ENCODE measurements at places on chromosomes 12 and 14.

GRCh38 chr12:106975993-106976658 lies 10.8 kb downstream of the MTERF2 start:
- DNase-seq, result no peak

DNA sequence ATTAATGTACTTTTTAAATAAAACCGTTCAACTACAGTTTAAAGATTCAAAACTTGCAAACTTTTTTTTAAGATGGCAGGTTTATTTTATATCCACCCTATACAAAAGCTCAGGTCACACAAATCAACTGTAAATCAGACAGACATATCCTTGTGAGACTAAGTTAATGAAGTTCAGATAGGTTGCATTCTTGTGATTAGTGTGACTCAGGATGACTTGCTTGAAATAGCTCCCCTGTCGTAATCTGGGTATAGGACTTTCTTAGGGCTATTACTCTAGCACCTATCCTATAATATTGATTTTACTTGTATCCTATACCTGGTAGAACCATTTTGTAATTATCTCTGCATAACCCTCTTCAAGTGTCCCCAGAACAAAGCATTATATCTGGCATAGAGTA lies 9.5 kb upstream of the PRKD1 start:
- DNase-seq, result no peak

- DNase-seq, result no peak
Observed at GRCh38 chr12:130591736-130592135, 124.4 kb downstream of the RIMBP2 start.

DNA sequence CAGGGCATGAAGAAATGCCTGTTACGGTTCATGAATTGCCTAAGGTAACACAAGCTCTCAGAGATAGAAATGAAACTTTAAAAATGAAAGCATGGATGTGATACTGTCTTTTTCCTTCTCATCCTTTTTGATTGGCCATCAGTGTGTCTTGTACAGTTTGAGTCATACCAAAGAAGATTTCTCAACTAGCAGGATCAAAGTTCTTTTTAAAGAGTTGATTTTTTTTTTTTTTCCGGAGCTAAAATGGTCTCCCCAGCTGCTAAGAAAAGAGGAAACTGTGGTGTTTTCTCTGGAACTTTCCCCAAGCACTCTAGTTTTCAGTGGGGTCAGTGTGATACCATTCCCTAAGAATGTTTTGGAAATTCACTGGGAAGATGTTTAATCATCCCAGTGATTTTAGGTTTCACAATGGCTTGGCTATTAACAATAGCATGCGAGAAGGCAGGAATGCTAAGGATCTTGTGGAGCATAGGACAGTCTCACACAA lies 105.0 kb downstream of the ETNK1 start:
- no peak for DNase-seq

- no peak for DNase-seq
Observed at GRCh38 chr14:34213332-34213731, 248.7 kb downstream of the SPTSSA start.

- DNase-seq, result no peak
Observed at GRCh38 chr12:47939009-47939601, 24.3 kb upstream of the TMEM106C start.

- no peak for DNase-seq
Observed at GRCh38 chr12:116534311-116535121, 24.7 kb upstream of the MAP1LC3B2 start.

- DNase-seq, result no peak
Observed at GRCh38 chr12:131371401-131372170, 339.3 kb upstream of the SFSWAP start.

GRCh38 chr14:52455291-52456088 lies 96.8 kb downstream of the TXNDC16 start:
- DNase-seq, result no peak

GRCh38 chr12:66662729-66663128 lies 16.1 kb downstream of the GRIP1 start:
- DNase-seq, result no peak

- DNase-seq, result no peak
Observed at GRCh38 chr12:62792236-62792870, 142.6 kb downstream of the PPM1H start.

DNA sequence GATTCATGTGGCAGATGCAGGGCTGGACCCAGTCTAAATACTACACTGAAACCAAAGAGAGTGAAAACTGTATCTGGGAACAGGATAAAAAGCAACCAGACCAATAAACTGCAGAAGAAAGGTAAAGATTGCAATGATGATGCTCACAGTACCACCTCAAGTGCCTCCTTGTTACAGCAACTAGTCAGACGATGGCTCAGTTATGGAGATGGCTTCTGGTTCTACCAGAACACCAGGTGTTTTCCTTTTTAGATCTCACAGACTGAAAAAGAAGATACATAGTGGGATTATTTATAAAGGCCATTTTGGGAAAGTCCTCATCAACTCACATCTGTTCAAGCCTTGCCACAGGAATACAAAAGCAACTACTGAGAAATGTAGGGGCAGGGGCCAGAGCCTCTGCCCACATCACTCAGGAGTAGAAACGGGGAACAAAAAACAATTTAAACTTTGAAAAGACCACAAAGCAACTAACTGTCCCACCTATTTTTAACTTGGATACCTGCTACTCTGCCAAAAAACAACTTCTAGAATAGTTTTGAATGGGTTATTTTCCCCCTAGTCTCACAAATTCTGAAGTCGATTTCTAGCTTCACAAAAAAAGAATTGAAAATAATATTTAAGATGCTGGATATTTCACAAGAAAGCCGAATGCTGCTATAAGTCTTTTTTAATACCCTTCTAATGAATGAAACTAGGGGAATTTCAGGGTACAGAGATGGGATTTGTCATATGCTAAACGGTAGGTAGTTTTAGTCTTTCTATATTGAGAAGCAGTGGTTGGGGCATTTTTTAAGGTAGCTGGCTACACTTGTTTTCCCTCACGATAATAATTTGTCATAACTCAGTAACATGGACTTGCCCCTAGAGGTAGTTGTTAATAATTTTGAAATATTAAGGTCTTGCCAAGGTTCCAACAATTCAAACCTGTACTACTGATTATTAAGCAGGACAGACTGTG lies 197.2 kb upstream of the TMPO start:
- no peak for DNase-seq

- DNase-seq, result no peak
Observed at GRCh38 chr12:119302451-119303080, 32.0 kb upstream of the CCDC60 start.

GRCh38 chr12:52506858-52507715 lies 13.1 kb downstream of the KRT5 start:
- DNase-seq, result no peak

GRCh38 chr12:24724814-24725213 lies 224.1 kb downstream of the BCAT1 start:
- no peak for DNase-seq

GRCh38 chr14:61470261-61470960 lies 149.0 kb downstream of the PRKCH start:
- no peak for DNase-seq

GRCh38 chr14:74302152-74302628 lies 544 bp downstream of the ABCD4 start:
- DNase-seq, result no peak

- no peak for DNase-seq
Observed at GRCh38 chr12:49609875-49610154, 4.4 kb upstream of the FAM186B start.

GRCh38 chr14:32189811-32190210 lies 12.0 kb upstream of the RNU6-7 start:
- DNase-seq, result no peak

GRCh38 chr12:109888179-109889020 lies 8.1 kb upstream of the GLTP start:
- no peak for DNase-seq
